Naive thymus-derived CD8-positive, alpha-beta T cell (primary cell): ENCODE measurements at places on chromosomes 1 and 21. TPM values are rescaled to one million over a fixed set of nuclear protein-coding genes. Genes with fewer than 3 reads are reported as not detected.

GRCh38 chr1:170730438-170730837, 66.5 kb downstream of the PRRX1 start:
- no peak for DNase-seq
- no peaks in the 10 kb centered on the region for H3K36me3 ChIP-seq

- peak overlapping the region; percentile 75 for H3K27ac ChIP-seq
- H3K4me1 ChIP-seq: peaks cover 19% of the 10 kb centered on the region
- DNase-seq: no peak
- no peak overlapping the region for H3K4me3 ChIP-seq
- H3K36me3 ChIP-seq: no peaks in the 10 kb centered on the region
- H3K27me3 ChIP-seq: no peaks in the 10 kb centered on the region
Measured at GRCh38 chr21:42144679-42145568, 73.8 kb downstream of the UMODL1 start.

DNA sequence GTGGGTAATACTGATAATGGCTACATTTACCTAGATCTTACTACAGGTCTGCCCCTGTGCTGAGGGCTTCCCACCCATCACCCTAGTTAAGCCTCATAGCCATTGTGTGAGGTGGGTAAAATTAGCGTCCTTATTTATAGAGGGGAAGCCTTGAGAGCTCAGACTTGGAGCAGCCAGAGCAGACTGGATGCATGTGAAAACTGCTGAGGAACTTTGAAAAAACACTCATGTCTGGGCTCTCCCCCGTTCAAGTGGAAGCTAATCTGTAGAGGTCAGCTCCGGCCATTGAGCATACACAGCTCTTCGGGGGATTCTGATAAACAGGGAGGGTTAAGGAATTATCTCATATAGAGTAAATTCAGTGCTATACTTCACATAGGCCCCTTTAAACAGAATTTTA, 389.7 kb downstream of the RPS6KC1 start:
- H3K4me3 ChIP-seq: no peak overlapping the region
- no peaks in the 10 kb centered on the region for H3K4me1 ChIP-seq
- H3K27me3 ChIP-seq: peaks cover 43% of the 10 kb centered on the region
- no peak overlapping the region for H3K27ac ChIP-seq
- peaks cover 8% of the 10 kb centered on the region for H3K36me3 ChIP-seq
- DNase-seq: no peak

DNA sequence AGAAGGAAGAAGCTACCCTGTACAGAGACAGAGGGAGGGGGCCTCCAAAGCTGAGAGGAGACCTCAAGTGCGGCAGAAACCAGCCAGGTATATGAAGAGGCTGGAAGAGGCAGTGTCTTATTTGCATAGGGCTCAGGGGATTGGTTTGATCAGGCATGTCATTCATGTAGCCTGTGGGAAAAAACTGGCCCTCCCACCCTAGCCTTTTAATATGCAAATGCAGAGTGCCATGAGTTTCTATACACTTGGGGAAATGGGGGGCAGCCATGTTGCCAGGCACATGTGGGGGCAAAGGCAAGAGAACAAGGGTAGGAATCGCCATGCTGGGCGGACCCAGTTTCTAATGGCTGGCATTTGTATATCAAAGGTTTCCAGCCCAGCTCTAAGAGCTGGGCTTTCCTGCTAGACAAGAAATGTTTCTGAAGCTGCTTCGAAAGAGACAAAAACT, 172.7 kb downstream of the RASAL2 start:
- H3K27me3 ChIP-seq: peaks cover 4% of the 10 kb centered on the region
- no peak overlapping the region for H3K4me3 ChIP-seq
- H3K36me3 ChIP-seq: no peaks in the 10 kb centered on the region
- no peaks in the 10 kb centered on the region for H3K4me1 ChIP-seq
- no peak for DNase-seq
- no peak overlapping the region for H3K27ac ChIP-seq

The PTGER3 gene
- not detected for polyA plus RNA-seq

DNA sequence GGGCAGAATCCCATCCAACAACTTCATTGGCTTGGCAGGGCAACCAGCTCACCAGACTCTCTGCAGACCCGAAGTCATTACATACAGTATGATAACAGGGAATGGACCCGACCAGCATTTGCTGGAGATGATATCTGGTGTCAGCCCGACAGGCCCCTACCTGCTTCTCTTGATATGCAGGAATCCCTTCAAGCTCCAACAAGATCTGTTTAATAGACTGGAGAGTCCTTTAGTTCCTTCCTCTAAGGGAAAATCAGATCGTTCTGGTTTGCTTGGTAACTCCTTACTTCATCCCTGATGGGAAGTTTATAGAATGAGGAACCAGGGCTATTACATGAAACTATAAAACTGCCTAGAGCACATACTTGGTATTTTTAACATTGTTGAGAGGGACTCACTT, 61.2 kb downstream of the EDARADD start:
- no peaks in the 10 kb centered on the region for H3K36me3 ChIP-seq
- peaks cover 2% of the 10 kb centered on the region for H3K27me3 ChIP-seq
- H3K4me3 ChIP-seq: no peak overlapping the region
- no peak overlapping the region for H3K27ac ChIP-seq

DNA sequence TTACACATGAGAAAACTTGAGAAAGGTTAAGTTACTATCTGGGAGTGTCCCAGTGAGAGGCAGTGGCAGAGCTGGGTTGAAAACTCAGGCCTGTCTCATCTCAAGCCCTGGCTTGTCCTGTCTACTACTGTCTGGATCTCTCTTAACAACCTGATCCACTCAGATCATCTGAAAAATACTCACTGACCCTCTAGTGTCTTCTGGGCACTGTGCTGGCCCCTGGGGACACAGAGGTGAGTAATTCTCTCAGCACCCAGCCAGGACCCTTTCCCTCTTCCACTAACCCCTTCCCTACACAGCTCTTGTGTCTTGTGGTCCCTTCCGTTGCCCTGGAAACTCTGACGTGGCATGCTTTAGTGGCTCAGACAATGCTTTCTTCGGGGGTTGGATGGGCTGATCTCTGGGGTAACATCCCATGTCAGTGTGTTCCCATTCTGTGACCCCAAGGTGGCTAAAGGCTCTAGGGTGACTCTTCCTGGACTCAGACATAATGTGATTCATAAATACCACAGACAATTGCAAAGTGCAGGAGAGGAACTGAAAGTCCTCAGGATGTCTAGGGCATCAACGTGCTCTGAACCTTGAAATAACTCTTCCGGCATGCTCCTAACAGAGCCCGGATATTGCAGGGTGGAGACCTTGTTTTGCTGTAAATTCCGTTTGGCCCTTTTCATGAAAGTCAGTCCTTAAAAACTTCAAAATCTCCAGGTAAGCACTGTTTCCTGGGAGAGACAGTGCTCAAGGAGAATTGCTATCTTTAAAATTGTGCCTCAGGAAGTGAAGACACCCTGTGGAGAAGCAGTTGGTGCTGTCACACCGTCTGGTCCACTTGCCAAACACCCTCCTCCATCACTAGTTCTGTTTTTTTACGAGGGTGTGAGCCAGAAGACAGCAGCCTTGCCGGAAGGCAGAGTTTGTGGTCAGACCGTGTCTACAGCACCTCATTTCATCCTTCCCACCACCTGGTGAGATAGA, 4.0 kb downstream of the SHISAL2A start:
- H3K27me3 ChIP-seq: no peaks in the 10 kb centered on the region
- H3K4me1 ChIP-seq: peaks cover 85% of the 10 kb centered on the region
- peak overlapping the region; percentile 88 for H3K4me3 ChIP-seq
- peak overlapping the region; percentile 99 for H3K27ac ChIP-seq
- H3K36me3 ChIP-seq: peaks cover 12% of the 10 kb centered on the region
- DNase-seq: peak; percentile 88

- no peak overlapping the region for H3K4me3 ChIP-seq
- H3K36me3 ChIP-seq: no peaks in the 10 kb centered on the region
- no peaks in the 10 kb centered on the region for H3K27me3 ChIP-seq
- no peak overlapping the region for H3K27ac ChIP-seq
- DNase-seq: no peak
Measured at GRCh38 chr1:43622901-43623780, 26.8 kb upstream of the KDM4A start.

- peaks cover 9% of the 10 kb centered on the region for H3K36me3 ChIP-seq
- no peak overlapping the region for H3K4me3 ChIP-seq
- H3K27me3 ChIP-seq: no peaks in the 10 kb centered on the region
- no peak for DNase-seq
- H3K4me1 ChIP-seq: peaks cover 60% of the 10 kb centered on the region
Measured at GRCh38 chr1:30982937-30983336, 74.4 kb upstream of the SDC3 start.

DNA sequence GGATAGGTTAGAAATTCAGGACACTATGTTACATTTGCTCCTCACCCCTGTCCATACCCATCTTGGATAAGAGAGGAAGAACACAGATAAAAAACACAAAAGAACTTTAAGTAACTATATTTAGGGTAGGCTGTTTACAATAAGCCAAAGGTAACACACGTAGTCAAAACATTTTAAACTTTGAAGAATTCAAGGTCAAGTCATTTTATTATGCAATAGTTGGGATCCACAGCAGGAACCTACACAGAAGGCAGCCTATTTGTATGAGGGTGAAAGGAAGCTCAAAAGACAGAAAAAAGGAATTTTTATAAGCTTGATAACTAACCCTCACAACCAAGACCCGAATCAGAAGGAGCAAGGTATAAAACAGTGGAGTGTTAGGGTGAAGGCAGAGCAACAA, 89.6 kb downstream of the ZSWIM5 start:
- H3K27me3 ChIP-seq: peaks cover 13% of the 10 kb centered on the region
- peak overlapping the region; percentile 12 for H3K27ac ChIP-seq
- DNase-seq: no peak
- H3K4me1 ChIP-seq: peaks cover 25% of the 10 kb centered on the region
- no peaks in the 10 kb centered on the region for H3K36me3 ChIP-seq

GRCh38 chr1:157181790-157182189, 43.6 kb upstream of the ETV3 start:
- H3K27ac ChIP-seq: no peak overlapping the region
- no peaks in the 10 kb centered on the region for H3K4me1 ChIP-seq

The ANGPTL3 gene
- not detected for polyA plus RNA-seq

GRCh38 chr1:1796466-1796865, 18.2 kb upstream of the NADK start:
- peaks cover under 1% of the 10 kb centered on the region for H3K36me3 ChIP-seq
- no peak overlapping the region for H3K27ac ChIP-seq
- peaks cover 22% of the 10 kb centered on the region for H3K4me1 ChIP-seq
- no peak for DNase-seq
- no peaks in the 10 kb centered on the region for H3K27me3 ChIP-seq

The ZMYND12 gene
- polyA plus RNA-seq: not detected

DNA sequence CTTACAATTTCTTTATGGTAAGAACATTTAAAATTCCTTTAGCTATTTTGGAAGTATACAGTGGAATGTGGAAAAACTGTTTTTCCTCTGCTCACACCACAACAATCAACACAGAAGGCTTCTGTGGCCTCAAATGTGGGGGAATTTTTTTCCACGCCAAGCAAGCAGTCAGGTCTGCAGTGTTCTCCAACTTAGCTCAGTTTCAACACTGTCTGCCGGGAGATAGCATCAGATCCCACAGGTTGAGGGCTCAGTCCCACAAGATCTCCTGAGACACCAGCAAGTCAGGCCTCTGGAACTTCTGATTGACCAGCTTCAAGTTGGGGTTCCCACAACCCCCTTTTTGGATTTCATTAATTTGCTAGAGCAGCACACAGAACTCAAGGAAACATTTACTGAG, 50.3 kb downstream of the PTBP2 start:
- H3K36me3 ChIP-seq: peaks cover 19% of the 10 kb centered on the region
- no peak for DNase-seq
- no peaks in the 10 kb centered on the region for H3K27me3 ChIP-seq
- no peak overlapping the region for H3K27ac ChIP-seq
- peaks cover 11% of the 10 kb centered on the region for H3K4me1 ChIP-seq

GRCh38 chr1:176964687-176965086, 199.8 kb downstream of the ASTN1 start:
- H3K27ac ChIP-seq: no peak overlapping the region
- H3K4me1 ChIP-seq: no peaks in the 10 kb centered on the region
- no peaks in the 10 kb centered on the region for H3K36me3 ChIP-seq
- no peak for DNase-seq
- no peak overlapping the region for H3K4me3 ChIP-seq

DNA sequence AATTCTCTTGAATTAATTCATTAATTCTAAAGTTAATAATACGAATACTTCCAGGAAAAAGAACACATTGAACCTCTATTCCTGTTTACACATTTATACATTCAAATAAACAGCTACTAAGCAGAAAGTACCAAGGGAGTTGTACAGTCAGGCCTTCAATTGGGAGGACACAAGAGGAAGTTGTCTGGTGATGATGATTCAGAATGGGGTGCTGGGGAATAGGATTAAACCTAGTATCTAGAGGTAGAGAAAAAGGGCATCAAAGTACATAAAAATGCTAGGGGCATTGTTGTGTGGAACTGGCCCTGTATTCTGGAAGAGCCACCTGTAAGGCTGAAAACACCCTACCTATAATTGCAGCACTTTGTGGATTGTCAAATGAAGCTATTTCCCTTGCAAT, 71.7 kb upstream of the MROH9 start:
- no peak overlapping the region for H3K4me3 ChIP-seq
- no peaks in the 10 kb centered on the region for H3K4me1 ChIP-seq
- H3K36me3 ChIP-seq: no peaks in the 10 kb centered on the region
- H3K27me3 ChIP-seq: peaks cover 8% of the 10 kb centered on the region
- DNase-seq: no peak

The AQP10 gene
- polyA plus RNA-seq: not detected

The OLIG2 gene
- polyA plus RNA-seq: not detected

The SLC45A3 gene
- not detected for polyA plus RNA-seq

The DMRTA2 gene
- polyA plus RNA-seq: not detected

DNA sequence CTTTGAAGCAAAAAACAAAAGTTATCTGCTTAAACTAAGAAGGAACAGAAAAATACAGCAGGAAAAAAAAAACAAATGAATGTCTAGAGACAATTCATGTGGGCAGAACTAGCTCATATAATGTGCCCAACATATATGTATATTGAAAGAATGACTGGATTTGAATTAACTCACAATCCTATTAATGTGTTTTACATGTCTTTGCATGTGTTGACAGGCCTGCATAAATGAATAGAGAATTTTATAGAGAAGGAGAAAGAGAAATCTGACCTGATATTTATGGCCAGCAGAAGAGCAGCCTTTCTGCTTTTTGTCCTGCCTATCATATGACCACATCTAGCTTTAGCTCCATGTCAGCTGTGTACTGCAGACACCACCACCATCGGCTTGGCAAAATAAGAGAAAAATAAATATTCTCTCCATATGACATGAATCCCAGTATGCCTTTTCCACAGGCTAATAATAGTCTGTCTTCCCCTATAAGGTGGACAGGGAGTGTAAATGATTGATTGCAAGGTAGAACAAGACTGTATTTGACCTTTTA, 171.5 kb upstream of the PALMD start:
- H3K27me3 ChIP-seq: peaks cover 8% of the 10 kb centered on the region
- no peak overlapping the region for H3K4me3 ChIP-seq
- no peak for DNase-seq
- no peak overlapping the region for H3K27ac ChIP-seq
- no peaks in the 10 kb centered on the region for H3K4me1 ChIP-seq

GRCh38 chr1:115118611-115119010, 29.3 kb upstream of the TSPAN2 start:
- no peak overlapping the region for H3K4me3 ChIP-seq
- no peak overlapping the region for H3K27ac ChIP-seq
- DNase-seq: no peak
- no peaks in the 10 kb centered on the region for H3K4me1 ChIP-seq
- H3K36me3 ChIP-seq: peaks cover 27% of the 10 kb centered on the region
- H3K27me3 ChIP-seq: peaks cover 14% of the 10 kb centered on the region

GRCh38 chr1:171032822-171033702, 57.6 kb upstream of the FMO3 start:
- no peak overlapping the region for H3K4me3 ChIP-seq
- peaks cover 21% of the 10 kb centered on the region for H3K27me3 ChIP-seq
- no peak for DNase-seq
- no peaks in the 10 kb centered on the region for H3K36me3 ChIP-seq
- H3K27ac ChIP-seq: no peak overlapping the region
- H3K4me1 ChIP-seq: no peaks in the 10 kb centered on the region

The MR1 gene
- polyA plus RNA-seq: 27.8 TPM

GRCh38 chr1:83083589-83084224, 915.2 kb downstream of the TTLL7 start:
- H3K4me3 ChIP-seq: no peak overlapping the region
- H3K4me1 ChIP-seq: no peaks in the 10 kb centered on the region
- H3K27ac ChIP-seq: no peak overlapping the region
- H3K36me3 ChIP-seq: no peaks in the 10 kb centered on the region
